ENCODE measurements at places on chromosomes 12 and 14.

DNA sequence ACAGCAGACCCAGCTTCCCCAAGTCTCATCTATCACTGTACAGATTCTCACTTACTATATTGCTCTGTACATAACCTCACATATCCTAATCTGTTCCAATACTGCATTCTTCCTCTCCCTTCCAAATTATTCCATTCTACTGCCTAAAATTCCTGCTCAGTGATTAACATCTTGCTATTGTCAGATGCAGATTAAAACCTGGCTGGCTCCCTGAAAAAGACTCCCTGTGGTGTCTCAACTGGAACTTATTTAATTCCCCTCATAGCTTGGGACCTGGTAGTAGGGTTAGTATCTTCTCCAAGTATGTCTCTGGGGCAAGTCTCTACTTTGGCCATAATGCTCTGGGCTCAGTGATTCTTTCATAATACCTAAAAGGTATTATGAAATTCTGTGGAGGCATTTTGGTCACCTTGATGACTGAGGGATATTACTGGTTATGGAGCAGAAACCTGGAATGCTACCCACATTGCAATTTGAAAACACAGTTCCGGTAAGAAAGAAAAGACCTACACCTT, 55.8 kb downstream of the PAWR start:
- no peak for DNase-seq

GRCh38 chr14:91872011-91872501, 4.7 kb upstream of the TC2N start:
- DNase-seq: no peak

- DNase-seq: no peak
These were observed 578.9 kb upstream of the ATP2B1 start for GRCh38 chr12:90287585-90287984.

GRCh38 chr12:53453953-53454640, 2.2 kb downstream of the PCBP2 start:
- DNase-seq: no peak

DNA sequence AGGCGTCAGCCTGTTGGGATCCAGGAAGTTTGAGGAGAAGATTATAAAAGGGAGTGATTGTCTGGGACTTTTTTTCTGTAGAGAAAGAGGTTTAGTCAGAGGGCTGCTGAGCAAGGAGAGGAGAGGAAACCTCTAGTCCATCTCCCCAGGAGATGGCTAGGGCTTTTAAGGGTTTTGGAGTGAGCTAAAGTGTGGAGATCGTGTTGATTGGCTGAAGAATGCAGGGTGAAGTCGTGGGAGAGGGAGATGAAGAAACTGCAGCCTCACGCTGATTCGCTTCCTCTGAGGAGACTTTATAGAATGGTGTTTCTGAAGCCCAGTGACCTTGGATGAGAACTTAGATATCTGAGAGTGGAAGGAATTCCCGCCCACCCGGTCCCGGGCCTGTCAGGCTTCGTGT, 193.7 kb upstream of the PWP1 start:
- no peak for DNase-seq

DNA sequence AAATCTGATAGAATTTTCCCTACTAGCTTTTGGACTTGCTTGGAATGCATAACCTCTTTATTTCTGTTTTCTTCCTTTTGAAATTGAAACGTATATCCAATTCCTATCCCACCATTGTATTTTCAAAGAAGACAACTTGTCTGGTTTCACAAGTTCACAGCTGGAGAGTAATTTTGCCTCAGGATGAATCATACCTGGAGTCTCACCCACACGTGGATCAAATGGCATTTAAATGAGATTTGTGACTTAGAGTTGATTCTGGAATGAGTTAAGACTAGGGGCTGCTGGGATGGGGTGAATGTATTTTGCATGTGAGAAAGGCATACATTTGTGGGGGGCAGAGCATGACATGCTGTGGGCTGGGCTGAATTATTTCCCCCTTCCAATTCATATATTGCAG, 516.5 kb upstream of the MGAT4C start:
- no peak for DNase-seq

DNA sequence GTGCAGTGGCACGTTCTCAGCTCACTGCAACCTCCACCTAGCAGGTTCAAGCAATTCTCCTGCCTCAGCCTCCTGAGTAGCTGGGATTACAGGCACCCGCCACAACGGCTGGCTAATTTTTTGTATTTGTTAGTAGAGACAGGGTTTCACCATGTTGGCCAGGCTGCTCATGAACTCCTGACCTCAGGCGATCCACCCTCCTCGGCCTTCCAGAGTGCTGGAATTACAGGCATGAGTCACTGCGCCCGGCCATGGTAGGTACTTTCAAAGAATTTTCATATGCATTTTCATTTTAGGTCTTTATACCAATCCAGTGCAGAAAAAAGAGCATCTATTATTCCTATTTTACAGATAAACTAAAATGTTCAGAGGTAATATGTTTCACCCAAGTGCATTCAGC, 411.3 kb upstream of the USP15 start:
- DNase-seq: no peak

GRCh38 chr12:22626406-22626805, 1.4 kb downstream of the ETNK1 start:
- DNase-seq: no peak

DNA sequence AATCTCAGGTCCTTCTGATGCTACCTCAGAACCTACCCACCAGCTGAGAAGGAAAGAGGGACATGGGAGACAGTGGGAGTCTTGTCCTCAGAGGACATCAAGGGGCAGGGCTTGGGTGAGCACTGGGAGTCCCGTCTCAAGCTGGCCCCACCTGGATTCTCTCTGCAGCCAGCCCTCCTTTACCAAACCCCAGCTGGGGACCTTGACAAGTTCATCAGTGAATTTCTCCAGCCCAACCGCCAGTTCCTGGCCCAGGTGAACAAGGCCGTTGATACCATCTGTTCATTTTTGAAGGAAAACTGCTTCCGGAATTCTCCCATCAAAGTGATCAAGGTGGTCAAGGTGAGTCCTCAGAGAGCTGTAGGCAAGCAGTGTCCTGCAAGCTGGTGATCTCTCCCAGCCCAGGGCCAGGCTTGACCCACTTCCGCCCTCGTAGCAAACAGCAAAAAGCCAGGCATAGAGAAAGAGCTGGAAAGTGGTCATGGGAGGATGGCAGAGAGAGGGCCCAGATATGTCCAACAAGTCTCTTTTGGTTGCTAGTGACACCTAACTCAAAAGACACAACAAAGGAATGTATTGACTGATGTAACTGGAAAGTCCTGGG, 14.2 kb upstream of the OAS2 start:
- no peak for DNase-seq

GRCh38 chr14:32762886-32763285, 175.8 kb upstream of the NPAS3 start:
- DNase-seq: no peak

- no peak for DNase-seq
These were observed 26.3 kb downstream of the RTN1 start for GRCh38 chr14:59844186-59844812.

DNA sequence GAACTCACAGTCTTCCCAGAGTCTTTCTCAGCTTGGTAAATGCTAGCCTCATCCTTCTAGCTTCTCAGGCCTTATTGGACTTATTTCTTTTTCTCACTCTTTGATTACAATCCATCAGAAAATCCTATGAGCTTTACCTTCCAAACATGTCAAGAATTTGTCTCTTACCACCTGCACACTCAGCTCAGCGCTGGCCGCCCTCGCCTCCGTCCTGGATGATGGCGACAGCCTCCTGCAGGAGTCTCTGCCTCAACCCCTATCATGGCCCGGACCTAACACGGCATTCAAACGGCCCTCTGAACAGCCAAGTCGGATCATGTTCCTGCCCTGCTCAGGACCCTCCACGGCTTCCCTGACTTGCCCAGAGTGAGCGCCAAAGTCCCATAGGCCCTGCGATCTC, 333.1 kb upstream of the FKBP4 start:
- DNase-seq: no peak

GRCh38 chr12:72269491-72269890, 2.7 kb upstream of the TRHDE start:
- no peak for DNase-seq

GRCh38 chr12:82357340-82357739, 847 bp downstream of the CCDC59 start:
- DNase-seq: no peak

DNA sequence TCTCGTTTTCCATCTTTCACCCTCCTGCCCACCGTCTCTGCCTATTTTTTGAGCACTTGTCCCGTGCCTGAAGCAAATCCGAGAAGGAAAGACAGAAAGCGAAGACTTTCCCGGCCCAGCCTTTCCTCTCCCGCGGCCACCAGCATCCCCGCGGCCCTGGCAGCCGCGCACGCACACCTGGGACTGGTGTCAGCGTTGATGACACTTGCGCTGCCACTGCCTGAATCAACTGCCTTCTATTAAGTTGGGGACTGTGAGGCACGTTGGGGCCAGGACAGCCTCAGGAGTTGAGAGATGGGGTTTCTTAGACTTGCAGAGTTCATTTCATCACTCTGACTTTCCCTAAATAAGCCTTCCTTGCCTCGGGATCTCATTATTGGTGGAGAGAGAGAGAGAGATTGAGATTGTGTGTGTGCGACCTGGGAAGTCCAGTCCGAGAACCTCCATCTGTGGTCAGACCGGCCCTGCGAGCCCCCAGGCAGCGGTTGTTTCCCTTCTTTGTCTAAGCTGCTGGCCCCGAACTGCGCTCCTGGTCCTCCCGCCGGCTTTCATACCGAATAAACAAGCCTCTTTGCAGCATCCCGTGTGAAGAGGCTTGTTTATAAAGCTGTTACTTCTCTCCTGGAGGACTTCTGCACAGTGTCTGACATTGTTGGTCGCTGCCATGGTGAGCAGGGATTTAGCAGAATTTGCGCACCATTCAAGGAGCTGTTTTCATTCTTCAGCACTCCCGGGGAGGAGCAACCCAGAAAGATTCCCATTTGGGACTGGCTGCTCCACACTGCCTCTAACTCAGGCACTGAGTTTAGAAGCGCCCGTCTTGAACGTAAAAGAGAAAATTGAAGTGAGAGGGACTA, 1.5 kb downstream of the PDZRN4 start:
- DNase-seq: peak; percentile 21

DNA sequence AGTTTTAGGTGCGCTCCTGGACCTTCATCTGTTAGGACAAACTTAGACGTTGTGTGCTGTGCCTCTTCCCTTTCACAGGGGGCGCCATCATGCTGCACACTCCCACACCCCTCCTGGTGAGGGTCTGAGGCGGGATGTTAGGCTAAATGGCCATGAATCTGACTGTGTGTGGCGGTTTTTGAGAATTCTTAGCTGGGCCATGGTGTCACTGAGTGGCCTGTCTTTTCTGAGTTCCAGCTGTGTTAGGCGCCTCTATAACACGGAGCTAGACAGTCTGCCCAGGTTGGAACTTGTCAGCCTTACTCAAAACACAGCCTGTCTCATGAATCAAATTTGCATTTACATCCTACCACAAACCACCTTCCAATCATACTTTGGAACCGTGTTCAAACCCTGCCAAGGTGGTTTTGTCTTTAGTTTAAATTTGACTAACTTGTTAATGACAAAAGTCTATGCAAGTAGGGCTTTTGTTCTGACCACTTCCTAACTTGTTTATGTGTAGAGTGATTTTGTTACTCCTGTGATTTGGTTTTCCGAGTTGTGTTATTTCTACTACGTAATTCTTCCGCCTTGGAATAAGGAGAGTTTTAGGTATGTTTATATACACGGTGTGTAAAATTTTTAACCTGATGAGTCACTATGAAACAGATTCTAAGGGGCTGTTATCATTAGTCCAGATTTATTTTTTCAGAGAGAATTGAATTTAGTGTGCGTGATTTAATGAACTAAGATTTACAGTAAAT, 19.6 kb downstream of the ACVR1B start:
- DNase-seq: no peak
